ENCODE measurements at places on chromosomes 11 and 22.

- DNase-seq, result no peak
These were observed 5.0 kb downstream of the TNNI2 start for GRCh38 chr11:1843796-1844195.

DNA sequence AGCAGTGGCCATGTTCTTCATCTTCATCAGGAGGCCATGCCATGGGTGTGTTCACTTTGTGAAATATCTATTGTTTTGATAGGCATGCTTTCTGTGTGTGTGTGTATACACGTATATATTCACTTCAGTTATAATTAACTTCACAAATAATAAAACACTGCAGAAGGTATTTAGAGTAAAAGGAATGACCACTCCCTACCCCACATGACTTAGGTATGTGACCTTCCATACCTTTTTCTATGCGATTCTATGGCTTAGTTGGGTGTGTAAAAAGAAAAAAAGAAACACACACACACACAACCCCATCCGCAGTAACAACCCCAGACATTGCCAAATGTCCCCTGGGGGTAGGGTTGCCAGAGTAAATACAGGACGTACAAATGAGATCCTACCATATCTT lies 72.0 kb downstream of the CYTH4 start:
- no peak for DNase-seq

DNA sequence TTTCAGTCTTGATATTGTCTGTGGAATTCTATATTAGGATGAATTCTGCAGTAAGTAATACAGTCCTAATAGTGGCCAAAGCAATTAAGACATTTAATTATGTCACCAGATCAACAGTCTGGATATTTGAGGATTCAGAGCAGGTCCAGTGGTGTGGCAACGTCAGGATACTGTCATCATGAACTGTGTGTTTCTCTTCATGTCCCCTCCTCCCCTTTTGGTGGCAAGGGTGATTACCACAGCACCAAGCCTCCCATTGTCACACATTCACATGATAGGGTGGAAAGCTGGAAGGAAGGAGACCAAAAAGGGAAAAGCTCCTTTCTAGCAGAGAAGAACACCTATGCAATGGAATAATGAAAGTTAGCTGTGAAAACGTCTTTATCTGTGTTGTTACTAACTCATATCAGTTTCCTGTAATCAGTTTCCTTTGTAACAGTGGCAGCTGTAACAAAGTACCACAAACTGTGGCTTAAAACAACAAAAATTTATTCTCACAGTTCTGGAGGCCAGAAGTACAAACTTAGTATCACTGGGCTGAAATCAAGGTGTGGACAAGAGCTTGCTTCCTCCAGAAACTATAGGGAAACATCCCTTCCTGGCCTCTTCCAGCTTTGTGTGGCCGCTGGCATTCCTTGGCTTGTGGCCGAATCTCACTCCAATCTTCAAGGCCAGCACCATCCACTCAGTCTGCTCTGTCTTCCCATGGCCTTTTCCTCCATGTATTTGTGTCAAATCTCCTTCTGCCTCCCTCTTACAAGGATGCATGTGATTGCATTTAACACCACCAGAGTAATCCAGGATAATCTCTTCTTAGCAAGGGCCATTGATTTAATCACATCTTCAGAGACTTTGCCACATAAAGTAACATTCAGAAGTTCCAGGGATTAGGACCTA lies 6.5 kb upstream of the RBM14 start:
- DNase-seq, result no peak

DNA sequence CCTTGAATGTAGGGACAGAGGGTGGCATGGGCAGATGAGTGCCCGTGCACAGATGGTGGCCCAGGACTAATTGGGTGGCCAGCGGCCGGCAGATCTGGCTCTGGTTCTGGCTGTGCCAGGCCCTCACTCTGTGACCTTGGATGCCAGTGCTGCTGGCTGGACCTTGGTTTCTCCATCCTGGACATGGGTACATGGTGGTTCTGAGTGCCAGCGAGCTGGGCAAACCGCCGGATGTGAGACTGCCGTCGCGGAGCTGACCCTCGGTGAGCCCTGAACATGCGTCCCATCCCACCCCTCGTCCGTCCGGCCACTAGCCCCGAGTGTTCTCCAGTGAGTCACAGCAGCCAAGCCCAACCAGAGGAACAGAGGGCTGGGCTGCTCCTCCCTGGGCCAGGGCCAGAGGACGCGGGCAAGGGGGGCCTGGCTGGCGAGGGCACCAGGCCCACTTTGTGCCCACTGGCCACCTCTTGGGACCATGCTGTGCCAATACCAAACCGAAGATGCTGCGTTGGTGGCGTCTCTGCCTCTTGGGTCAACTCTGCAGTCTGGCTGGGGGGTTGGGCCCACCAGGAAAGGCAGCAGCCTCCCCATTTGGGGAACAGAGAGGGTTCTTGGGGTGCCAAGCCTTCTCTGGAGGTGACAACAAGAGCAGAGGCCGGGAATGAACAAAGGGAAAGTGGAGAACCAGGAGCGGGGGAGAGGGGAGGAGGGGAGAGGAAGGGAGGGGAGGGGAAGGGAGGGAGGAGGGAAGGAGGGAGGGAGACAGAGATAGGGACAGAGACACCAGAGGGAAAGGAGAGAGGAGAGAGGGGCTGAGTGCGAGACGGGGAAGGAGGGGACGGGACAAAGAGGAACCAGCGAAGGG lies 10.7 kb downstream of the LSP1 start:
- no peak for DNase-seq

DNA sequence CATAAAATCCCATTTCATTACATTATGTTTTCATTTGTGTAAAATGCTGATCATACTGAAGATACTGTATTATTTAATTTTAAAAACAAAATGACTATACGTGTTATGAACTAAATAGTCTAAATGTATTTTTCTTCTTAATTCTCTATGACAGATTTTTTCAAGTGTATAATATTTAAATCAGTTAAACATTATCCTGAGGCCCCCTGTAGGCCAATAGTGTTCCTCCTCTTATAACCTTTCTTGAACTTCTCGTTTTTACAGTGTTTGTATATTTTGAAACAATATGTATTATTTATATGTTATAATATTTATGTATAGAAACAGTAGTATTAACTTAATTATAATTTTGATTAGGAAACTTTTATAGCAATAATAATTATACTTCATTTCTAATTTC lies 151.1 kb upstream of the CHORDC1 start:
- no peak for DNase-seq

GRCh38 chr22:30078320-30079311 lies 1.6 kb upstream of the HORMAD2 start:
- no peak for DNase-seq

- DNase-seq, result no peak
These were observed 22.0 kb upstream of the PHOX2A start for GRCh38 chr11:72265951-72266350.

DNA sequence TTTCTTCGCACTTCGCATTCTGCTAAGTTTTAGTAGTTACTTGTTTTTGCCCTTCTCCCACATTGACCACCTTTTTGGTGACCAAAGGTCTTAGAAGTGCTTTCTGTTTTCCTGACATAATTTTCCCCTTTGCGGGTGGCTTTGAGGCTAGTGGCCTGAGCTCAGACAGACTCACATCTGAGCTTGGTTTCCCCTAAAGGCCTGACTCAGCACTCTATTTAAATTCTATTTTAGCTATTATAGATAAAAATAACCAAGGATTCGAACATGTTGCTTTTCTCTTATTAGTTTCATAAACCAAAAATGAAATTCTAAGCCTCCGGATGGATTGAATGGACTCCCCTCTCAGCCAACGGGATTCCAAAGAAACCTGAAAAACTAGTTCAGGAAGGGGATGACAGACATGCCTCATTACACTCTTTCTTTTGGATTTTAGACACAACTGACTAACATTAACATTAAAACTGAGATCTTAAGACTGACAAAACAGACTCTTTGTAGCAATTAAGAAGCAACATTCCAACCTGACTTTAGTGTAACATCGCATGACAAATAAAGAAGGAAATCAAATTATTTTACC lies 258.5 kb downstream of the LUZP2 start:
- no peak for DNase-seq

DNA sequence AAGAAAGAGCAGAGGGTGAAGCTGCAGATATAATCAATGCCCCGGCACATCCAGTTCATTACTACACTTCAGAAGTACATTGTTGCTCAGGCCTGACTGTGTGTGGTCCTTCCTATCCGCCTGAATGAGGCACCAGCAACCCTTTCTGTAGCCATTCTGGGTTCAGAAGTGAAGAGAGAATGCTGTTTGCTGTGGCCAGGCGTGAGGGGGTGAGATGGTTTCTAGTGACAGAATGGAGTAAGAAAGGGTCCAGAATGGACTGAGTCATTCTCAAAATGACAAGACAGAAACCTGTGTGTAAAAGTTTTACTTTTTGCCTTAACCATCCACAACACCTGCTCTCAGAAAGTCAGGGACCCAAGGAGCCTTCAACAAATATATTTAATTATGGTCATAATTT lies 334.8 kb downstream of the GUCY1A2 start:
- DNase-seq, result no peak

DNA sequence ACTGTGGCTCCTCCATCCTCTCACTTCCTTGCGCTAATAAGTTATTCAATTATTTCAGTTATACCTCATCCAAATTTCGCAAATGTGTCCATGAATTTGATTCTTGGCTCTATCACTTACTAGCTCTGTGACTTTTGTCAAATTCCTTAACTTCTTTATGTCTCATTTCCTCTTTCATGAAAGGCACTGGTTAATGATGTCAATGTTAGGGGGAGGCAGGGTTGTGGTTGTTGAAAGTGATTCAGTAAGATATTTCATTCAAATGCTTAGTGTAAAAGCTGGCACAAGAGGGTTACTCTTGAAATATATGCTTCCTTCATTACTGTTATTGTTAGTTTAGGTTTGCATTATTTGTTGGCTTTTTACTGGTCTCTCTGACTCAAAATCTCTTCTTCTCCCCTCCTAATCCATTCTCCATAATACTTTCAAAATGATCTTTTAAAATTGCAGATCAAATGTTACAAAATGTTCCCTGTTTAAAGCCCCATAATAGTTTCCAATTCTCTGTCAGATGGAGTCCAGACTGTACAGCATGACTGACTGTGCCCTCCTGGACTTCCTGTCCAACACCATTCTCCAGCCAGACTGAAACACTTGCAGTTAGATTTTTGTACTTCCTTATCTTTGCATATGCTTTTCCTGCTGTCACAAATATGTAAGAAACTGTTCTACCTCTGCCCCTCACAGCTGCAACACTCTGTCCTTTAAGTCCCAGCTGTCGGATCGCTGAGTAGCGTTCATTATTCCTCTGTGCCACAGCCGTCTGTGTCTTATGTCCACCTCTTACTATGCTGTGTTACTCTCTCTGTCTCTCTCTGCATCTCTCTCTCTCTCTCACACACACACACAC lies 510.6 kb upstream of the RAG2 start:
- DNase-seq, result no peak

DNA sequence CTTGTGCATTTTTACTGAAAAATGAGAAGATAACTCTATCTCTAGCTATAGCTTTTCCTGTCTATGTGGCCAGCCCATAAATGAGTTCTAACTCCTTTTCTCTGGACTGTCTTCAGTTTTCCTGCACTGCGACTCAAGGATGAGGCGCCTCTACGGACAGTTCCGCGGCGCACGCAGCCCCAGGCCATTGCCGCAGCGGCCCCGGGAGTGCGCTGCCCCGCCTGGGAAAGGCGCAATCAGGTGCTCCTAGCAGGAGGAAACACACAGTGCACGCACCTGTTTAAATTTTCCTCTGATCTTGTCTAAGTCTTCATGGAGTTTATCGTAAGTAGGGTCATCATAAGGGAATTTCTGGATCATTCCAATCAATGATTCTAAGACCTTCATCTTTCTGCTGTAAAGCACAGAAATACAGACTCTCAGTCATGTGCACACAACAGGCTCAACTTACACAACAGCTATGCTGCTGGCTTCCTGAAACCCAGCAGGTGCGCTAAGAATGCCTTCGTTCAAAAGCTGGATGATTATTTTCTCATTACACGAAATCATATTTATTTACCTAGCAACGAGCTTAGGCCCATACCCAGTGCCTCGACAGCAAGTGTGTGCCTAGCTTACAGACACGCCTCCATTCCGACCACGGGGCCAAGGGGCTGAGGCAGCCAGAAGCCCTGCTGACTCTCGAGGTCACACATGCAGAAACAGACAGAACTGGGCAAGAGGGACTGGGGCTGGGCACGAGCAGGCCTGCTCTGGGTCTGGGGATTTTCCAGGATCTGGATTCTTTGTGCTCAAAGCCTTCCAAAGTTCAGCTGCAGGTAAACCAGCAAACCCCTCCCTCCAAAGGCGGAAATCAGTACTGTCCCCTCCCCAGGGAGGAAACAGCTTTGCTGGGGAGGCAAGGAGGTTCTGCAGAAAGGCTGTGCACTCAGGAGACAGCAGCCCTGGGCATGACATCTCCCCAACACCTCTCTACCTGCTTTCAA lies 7.2 kb downstream of the LTO1 start:
- DNase-seq, result peak; percentile 43

DNA sequence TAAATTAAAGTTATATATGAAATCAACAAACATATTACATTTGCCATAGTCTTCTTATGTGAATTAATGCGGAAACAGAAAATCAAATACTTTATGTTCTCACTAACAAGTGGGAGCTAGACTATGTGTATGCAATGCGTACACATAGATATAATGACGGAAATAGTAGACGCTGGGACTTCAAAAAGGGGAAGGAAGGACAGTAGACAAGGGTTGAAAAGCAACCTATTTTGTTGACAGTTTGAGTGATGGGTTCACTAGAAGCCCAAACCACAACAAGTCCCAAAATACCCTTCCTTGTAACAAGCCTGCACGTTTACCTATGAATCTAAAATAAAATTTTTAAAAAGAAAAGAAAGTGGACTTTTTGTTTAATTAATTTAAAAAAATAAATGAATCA lies 430.8 kb upstream of the CNTN5 start:
- no peak for DNase-seq

- DNase-seq, result peak; percentile 66
These were observed 4.3 kb downstream of the IGSF22 start for GRCh38 chr11:18721561-18722292.

- no peak for DNase-seq
These were observed 32.9 kb downstream of the C11orf71 start for GRCh38 chr11:114367244-114367957.

GRCh38 chr22:19991645-19992451 lies 24.8 kb downstream of the ARVCF start:
- no peak for DNase-seq

DNA sequence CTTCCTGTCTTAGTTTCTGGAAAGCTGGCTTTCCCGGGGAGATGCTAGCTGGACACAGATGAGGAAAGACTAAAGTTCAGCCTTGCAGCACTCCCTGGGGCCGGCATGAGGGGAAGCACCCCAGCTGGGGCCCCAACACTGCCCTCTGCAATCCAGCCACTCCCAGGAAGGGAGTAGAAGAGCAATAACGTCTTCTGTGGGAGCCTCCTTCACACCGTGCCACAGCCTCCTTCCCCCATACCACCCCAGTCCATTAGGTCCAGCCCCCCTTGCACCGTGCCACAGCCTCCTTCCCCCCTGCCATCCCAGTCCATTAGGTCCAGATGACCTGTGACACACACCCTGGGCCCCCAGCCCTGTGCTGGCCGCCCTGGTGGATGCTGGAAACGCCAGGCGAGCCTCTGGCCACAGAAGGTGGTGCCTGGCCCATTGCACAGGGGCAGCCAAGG lies 44.1 kb upstream of the PRDM11 start:
- no peak for DNase-seq

- no peak for DNase-seq
These were observed 6.5 kb downstream of the FCHSD2 start for GRCh38 chr11:73135346-73136284.

Data from activated naive CD4-positive, alpha-beta T cell treated with anti-CD3 and anti-CD28 coated beads, Interleukin-2, amount 50 U/mL, for 72 hours (primary cell).